Stomach (tissue), 19 donors: ENCODE measurements at places on chromosomes 3 and 15. TPM values are rescaled to one million over a fixed set of nuclear protein-coding genes. Genes with fewer than 3 reads are reported as not detected.

DNA sequence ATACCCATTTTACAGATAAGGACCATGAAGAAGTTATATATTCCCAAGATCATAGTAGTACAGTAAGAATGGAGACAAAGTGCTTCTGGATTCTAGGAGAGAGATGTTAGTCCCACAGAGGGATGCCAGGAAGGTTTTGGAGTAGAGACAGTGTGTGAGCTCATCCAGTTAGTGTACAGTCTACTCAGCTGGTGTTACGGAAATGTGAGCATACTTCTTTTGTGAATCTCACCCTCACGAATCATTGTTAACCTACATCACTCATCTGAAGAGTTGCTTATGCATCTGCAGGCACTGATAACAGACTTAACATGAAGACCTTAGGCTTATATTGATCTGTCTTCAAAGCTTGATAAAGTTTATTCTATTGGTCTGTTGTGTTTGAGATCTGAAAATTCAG lies 106.6 kb upstream of the PTPRG start:
- no peak for DNase-seq

DNA sequence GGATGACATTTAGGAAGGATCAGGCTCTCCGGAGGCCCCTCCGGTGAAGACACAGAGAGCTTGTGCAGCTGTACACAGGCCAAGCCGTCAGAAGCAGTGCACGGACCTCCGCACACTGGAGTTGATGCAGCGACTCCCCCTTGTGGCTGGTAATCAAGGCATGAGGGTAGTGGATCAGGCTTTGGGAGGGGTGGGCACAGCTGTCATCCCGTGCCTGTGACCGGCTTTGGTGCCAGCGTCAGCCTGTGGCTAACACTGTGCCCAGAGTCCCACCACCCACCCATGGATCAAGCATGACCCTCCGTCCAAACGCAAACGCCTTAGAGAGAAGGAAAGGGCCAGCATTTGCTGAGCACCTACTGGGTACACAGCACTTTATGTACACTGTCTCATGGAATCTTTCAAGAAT lies 8.2 kb upstream of the GRIP2 start:
- DNase-seq = peak; percentile 89

DNA sequence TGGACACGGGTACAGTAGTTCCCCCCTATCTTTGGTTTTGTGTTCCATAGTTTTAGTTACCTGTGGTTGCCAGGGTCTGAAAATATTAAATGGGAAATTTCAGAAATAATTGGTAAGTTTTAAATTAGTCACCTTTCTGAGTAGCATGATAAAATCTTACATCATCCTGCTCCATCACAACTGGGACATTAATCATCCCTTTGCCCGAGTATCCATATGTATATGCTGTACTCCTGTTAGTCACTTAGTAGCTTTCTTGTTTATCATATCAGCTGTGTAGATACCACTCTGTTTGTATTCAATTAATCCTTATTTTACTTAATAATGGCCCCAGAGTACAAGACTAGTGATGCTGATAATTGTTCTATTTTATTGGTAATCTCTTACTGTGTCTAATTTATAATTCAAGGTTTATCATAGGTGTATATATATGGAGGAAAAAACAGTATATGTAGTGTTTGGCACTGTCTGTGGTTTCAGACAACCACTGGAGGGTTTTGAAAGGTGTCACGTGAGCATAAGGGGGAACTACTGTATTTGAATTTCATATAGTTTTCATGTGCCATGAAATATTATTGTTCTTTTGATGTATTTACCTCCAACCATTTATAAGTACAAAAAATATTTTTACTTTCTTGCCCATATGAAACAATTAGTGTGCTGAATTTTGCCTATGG lies 41.4 kb downstream of the CTDSPL2 start:
- no peak for DNase-seq

DNA sequence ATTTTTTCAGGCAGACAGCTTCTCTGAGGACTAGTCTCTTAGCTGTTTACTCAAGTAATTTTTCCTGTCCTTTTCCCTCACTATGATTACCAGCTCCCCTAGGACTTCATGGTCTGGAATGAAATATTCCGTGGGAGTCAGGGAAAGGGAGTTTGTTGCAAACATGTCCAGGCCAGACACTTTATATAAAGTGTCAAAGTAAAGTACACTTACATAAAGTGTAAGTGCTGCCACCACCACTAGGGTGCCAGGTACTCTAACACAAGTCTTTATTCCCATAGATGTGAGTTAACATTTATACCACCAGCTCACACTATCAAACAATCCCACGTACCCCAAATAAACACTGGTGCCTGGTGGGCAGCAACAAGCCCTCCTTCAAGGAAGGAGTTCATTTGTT lies 179.8 kb downstream of the SNRPN start:
- peak; percentile 2 for DNase-seq

DNA sequence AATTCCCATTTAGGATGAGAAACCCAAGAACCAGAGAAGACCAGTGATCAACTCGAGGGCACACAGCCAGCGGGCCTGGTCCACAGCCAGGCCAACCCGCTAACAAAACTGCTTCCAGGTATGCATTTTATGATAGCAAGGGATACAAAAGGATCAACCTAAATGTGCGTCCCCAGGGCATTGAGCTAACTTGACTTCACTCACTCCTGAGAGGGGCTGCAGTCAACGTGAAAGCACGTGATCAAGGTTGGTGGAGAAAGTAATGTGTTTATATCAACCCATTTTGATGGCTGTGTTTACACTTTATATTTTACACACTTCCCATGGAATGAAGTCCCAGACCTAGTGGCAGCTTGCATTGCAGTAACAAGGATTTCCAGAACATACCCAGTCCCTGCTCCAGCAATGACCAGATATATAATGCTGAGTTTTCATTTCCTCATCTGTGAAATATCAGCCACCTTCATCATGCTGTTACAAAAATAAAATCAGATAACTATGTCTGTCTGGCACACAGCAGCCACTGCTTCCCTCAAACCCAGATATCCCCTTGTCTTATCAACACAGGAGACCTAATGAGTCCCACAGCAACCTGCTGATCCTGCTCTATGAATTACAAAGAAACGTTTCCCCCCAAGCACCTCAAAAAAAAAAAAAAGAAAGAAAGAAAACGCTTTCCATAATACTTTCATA lies 2.0 kb downstream of the KLHL6 start:
- DNase-seq = no peak

- no peak for DNase-seq
Observed at GRCh38 chr15:67319961-67320360, 65.4 kb downstream of the IQCH start.

DNA sequence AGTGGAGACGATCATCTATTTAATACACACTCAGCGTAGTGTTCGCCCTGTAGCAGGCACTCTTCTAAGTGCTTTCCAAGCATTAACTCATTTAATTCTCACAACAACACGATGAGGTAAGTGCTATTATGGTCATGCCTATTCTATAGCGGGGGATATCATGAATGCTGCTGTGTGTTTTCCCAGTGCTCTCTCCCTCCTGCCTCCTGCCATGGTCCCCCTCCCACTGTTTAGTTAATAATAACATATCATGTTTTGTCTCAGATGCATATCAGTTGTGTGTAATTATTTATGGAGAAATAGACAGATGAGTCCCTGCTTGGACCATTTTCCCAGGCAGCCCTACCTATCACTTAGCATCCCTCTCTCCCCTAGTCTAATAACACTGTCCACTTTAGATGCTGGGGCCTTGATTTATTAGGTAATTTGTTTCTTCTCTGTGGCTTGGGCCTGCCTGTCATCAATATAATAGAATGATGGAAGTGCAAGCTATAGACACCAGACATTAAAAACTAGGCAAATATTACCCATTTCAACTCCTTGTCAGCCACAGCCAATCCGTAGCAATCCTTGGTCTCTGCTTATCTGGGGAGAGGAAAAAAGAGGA lies 122.9 kb upstream of the TLE3 start:
- no peak for DNase-seq

DNA sequence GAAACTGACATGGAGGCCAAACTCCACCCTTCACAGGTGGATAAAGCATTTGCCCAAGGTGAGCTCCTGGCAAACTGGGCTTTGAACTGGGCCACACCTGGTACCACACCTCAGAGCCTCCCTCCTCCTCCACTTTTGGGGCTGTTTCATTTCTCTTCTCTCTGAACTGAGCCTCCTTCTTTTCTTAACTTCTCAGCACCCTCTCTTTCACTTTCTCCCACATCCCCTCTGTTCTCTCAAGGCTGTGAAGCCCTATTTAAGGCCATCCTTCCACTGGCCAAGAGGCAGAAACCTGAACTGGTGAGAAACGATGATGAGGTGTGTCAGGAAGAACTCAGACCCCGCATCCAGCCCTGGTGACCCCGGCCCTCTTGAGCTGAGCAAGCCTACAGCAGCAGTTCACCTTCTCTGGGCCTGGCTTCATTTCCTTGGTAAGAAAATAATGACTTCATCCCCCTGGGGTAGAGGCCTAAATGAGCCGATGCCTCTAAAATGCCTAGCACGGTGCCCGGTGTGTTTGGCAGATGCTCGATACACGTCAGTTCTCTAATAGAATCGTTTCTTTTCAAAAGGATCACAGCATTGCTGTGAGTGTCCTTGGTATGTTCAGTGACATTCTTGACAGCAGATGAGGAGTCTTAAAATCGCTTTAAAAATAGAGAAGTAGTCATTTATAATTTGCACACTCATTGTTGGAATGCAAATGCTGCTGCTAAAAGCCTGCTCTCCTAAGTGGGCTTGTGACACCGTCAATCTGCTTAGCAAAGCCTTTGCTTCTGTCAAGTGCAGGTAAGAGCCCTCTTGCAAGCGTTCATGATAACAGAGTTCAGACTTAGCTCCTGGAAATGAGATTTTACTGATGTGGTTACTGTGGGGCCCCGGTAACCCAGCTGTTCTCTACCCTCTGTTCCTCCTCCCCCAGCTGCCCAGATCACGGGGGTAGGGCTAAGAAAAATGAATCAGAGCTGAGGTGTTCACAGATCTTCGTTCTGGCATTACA lies 97.7 kb upstream of the ATP2B2 start:
- DNase-seq = no peak

- no peak for DNase-seq
Observed at GRCh38 chr3:174061731-174062130, 664.2 kb downstream of the NLGN1 start.

DNA sequence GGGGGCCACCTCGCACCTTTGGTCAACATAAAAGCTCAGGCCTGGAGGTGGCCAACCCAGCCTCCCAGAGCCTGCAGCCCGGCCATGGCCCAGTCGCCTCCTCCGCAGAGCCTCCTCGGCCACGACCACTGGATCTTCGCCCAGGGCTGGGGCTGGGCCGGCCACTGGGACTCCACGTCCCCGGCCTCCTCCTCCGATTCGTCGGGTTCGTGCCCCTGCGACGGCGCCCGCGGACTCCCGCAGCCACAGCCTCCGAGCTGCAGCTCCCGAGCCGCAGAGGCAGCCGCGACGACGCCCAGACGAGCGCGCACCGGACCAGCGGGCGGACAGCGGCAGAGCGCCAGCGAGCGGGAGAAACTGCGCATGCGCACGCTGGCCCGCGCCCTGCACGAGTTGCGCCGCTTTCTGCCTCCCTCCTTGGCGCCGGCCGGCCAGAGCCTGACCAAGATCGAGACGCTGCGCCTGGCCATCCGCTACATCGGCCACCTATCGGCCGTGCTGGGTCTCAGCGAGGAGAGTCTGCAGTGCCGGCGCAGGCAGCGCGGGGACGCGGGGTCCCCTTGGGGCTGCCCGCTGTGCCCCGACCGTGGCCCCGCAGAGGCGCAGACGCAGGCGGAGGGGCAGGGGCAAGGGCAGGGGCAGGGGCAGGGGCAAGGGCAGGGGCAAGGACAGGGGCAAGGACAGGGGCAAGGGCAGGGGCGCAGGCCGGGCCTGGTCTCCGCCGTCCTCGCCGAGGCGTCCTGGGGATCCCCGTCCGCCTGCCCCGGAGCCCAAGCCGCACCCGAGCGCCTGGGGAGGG lies at the start of gene MESP2:
TSS of gene MESP2 (plus strand) at position 59 of the 799 bp plus-strand sequence. CDS start at position 85, 26 bp downstream.
- peak; percentile 89 for DNase-seq

DNA sequence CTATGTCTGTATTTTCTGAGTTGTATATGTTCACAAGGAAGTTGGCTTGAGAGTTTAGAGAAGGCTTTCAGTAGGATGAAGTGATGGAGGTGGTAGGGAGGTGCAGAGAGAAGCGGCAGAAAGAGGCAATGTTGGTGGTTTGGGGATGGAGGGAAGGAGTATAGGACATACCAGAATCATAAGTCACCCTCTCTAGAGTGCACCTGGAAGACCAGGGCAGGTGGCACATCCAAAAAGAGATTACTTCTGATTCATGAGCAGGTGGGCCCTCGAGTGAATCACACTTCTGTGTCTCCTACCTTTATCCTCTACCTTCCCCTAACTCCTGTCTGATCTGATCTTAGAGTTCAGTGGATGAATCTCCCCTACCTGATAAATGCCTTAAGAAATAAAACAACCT lies 41.8 kb upstream of the MRPL3 start:
- DNase-seq = no peak

GRCh38 chr3:132626955-132627354 lies 29.9 kb downstream of the ACKR4 start:
- DNase-seq = no peak

GRCh38 chr15:70443486-70444273 lies 319.7 kb downstream of the UACA start:
- DNase-seq = no peak

DNA sequence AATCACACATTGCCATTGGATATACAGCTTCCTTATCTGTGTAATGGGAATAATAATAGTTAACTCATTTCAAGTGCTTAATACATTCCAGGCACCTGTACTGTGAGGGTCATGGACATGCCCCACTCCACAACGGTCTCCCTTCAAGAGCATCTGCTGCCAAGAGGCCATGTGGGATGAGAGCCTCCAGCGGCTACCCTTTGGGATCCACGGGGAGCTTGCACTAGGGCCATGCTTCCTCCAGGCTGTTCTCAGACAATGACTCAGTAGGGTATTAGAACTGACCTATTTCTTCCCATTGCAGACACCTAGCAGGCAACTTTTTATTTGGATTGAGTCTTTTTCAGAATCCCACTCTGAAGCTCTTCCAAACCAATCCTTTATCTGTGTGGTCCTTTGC lies 1078.9 kb downstream of the TUSC7 start:
- no peak for DNase-seq

- DNase-seq = no peak
Observed at GRCh38 chr3:124784686-124785382, 54.6 kb downstream of the UMPS start.

CTDSPL gene
- total RNA-seq = 13.4 TPM

ASB14 gene
- not detected for total RNA-seq

SMAD3 gene
- total RNA-seq = 48.1 TPM

MST1 gene
- 6.7 TPM for total RNA-seq

GRK7 gene
- 0.29 TPM for total RNA-seq

TGM5 gene
- total RNA-seq = not detected

NGRN gene
- total RNA-seq = 97.4 TPM

GOLGA8R gene
- total RNA-seq = not detected

RHOV gene
- total RNA-seq = 1.7 TPM

KLHDC8B gene
- total RNA-seq = 20.6 TPM
